Posterior cingulate gyrus (tissue), 11 donors: ENCODE measurements at places on chromosomes 5 and 9.

DNA sequence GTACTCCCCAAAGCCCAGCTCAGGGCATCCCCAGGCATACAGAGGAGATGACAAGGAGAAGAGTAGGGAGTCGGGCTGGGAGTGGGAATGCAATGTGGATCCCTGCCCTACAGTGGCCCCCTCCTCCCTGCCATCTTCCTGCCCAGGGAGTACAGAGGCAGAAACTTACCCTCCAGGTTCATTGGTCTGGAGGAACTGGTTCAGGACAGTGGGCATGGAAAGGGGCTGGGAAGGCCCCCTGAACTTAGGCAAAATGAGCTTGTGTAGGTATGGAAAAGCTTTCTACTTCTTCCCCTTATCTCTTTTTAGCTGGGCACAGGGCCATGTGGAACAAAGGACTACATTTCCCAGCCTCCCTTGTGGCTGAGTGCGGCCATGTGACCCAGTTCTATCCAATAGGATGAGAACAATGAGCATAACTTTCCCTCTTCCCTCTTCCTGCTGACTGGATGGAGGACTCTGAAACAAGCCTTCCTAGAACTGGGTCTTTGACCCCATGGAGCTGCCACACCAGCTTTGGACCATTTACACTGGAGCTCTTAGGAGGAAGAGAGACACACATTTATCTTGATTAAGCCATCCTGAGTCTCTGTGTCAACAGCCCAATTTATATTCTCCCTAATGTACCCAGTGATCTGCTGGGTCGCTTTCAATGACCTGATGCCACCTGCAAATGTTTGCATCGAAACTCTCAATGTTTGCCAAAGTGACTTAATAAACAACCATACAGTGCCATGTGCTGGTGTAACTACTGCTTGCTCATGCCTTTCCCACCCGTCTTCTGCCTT is 25.0 kb upstream of the HMCN2 start:
- peak; percentile 55 for DNase-seq

DNA sequence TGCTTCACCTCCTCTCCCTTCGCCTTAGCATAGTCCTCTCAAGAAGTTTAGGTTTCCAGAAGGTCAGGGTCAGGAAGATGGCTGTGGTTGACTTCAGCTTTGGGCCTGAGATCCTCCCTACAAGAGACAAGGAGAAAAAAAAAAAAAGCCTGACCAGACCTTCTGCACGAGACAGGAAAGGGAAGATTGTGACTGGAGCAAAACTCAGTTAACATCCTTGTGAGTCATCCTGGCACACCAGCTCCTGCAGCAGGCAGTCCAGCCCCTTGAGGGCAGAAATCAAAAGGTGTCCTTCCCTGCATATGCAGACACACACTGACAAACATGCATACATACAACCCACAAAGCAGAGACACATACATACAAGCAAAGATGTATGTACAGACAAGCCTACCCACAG is 18.0 kb upstream of the ENHO start:
- DNase-seq: no peak

DNA sequence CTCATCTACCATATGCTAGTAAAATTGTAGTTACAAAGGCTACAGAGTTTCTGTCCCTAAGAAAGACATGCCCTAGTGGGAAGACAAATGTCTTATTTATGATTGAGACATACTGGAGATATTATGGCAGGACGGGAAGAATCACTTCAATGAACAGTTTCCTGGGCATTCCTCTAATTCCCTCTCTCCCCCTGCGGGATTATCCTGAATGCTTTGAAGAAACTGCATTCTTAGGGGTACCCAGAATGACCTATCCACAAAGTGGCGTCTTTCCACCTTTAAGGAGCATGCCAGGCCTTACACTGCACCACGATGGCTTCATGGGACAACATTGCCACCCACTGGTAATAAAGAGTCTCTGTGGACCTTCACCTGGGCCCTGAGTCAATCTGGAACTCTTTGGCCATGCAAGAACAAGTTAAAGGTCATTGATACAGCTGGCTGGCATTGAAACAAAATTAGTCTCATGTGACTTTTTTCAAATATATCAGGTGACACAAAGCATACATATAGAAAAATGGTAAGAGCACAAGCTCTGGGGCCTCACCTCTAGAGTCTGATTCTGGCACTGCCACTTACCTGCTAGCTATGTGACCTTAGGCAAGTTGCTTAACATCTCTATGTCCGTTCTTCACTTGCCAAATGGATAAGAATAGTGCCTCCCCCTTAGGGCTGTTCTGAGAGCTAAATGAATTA is 32.0 kb downstream of the ANKRD55 start:
- no peak for DNase-seq

DNA sequence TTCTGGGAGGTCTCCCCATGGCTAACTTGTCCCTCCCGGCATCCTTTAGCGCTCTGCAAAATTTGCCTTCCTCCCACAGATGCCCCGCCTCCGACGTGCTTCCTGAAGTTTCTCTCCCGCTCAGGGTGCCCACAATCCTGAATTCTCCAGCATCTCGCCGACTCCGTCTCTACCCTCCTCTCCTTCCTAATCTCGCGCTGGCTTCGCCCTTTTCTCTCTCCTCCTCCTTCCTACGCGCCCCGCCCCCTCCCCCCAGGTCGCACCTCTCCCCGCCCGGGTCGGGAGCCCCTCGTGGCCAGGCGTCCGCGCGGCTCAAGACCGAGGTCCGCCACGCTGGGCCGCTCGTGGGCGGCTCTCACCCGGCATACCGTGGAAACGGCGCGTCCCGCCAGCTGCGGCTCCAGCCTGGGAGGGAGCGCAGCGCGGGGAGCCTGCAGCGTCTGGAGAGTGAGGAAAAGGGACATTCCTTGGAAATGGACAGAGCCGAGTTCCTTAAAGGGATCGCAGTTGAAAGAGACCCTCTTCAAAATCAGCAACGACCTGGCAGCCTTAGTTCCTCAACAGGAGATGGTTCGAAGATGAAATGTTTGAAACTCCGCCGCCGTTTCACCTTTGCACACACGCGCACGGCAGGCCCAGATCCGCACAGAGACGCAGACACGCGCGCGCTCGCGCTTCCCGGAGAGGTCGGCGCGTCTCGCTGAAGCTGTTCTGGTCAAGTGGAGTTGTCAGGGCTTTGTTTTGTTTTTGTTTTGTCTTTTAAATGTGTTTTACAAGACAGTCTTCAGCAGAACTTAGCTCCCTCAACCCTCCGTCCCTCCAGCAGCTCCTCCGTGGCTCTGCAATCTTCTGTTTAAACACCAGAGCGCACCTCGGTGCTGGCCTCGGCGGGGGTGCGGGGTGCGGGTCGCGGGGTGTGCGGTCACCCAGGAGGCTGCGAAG is 5.0 kb upstream of the IRX2 start:
- DNase-seq: no peak

DNA sequence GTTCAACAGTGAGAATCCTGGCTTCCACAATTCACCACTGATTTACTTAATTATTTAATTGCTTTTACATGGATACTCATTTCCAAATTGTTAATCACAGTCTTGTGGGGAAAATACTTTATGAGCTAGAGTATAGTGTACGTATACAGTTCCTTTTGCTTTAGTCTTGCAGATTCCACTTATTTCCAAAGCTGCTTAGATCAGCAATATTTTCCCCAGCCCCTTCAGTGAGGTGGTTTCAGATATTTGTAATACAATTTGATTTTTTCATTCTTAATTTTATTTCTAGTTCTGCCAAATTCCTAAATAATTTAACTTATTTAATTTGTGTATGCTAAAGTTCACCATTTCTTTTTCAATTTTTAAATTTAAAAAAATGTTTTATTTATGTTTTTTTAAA is 40.3 kb upstream of the GABRA6 start:
- DNase-seq: no peak

DNA sequence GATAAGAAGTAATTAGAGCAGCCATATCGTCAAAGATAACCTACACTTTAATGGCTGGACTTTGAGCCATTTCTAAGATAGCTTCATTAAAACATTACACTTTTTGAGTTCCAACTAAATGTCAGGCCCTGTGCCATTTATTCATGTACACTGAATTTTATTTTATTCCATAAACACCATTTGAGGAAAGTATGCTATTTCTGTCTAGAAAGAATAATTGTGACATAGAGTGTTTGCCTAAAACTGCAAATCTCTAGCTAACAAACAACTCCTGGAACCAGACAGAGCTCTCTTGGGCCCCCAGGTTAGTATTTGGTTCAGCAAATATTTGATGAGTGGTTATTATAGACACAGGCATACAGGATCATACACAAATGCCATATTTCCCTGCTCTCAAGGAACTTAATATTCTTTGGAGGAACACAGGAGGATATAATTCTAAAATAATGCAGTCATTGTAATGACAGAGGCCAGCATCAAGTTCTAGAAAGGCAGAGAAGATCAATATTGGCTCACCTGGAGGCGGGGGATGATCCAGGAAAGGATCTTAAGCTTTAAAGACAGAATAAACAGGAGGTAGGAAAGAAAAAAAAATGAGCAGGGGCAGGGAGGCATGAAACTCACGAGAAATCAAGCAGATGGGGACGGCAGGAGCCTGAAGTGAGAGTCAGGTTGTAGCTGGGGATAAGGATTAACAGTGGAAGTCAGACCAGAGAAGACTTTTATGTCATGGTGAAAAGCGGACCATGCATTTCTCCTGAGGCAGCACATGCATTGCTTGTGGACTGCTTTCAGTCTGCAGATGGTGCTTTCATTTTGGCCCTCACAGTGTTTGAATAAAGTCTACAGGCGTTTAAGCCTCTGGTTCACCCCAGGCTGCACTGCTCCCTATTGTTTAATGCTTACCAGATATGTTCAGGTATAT is 127.7 kb downstream of the GCNT1 start:
- DNase-seq: no peak

DNA sequence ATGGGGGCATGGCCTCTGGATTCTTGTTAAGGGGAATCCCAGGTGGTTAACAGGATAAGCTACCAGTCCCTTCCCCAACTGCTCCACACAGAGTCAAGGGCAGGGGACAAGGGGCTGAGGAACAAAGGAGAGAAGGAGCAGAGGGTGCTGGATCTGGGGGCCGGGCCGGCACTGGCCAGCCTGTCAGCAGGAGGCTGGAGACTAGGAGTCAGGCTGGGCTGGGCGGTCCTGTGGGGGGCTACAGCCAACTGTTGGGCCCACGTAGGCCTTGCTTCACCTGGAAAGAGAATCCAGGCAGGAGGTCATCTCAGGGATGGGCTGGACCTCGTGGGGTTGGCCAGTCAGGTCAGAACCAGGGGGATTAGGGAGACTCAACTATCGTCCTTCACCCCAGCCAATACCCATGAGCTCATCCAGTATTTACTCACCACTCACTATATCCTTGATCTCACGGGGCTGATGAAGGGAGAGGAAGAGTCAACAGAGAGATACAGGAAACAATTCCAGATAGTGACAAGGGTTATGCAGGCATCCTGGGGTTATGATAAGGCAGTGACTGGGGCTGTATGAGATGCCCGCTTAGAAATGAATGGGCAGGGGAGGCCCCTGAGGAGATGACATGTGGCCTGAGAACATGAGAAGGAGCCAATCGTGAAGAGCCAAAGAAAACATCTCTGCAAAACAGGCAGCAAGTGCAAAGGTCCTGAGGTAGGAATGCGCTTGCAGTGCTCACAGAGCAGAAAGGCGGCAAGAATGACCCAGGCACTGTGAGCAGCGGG is 47.9 kb upstream of the SLC25A51 start:
- no peak for DNase-seq

DNA sequence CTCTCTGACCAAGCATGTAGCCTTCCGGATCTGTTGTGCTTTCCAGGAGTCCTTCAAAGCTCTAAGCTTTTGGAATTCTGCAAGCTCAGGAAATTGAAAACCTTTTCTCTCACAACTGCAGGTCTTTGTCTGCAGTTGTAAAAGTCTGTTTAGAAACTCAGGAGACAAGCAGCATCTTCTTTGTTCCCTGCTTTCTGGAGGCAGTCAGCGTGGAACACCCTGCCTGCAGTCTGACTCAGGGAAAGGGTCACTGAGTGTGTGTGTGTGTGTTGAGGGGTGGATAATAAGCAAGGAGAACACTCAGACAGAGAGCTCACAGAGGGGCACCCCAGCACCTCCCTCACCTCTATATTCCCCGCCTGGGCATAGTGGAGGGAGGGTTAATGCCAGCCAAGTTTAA is 29.1 kb downstream of the KCNIP1 start:
- no peak for DNase-seq

- no peak for DNase-seq
These were observed 321.9 kb downstream of the ZSWIM6 start for GRCh38 chr5:61653807-61654580.

- no peak for DNase-seq
These were observed 172.8 kb downstream of the CARTPT start for GRCh38 chr5:71891856-71892255.
